ENCODE measurements at places on chromosomes 6 and 20. TPM values are rescaled to one million over a fixed set of nuclear protein-coding genes. Genes with fewer than 3 reads are reported as not detected.

- H3K36me3 ChIP-seq, result peaks cover 2% of the 10 kb centered on the region
- H3K27ac ChIP-seq, result no peak overlapping the region
- no peaks in the 10 kb centered on the region for H3K27me3 ChIP-seq
- no peaks in the 10 kb centered on the region for H3K4me1 ChIP-seq
- no peak overlapping the region for H3K4me3 ChIP-seq
- DNase-seq, result no peak
Observed at GRCh38 chr20:10476319-10476724, 41.2 kb downstream of the SLX4IP start.

GRCh38 chr6:96787846-96788580, 49.3 kb downstream of the GPR63 start:
- H3K27me3 ChIP-seq, result no peaks in the 10 kb centered on the region
- H3K27ac ChIP-seq, result no peak overlapping the region
- no peaks in the 10 kb centered on the region for H3K36me3 ChIP-seq
- DNase-seq, result no peak
- no peaks in the 10 kb centered on the region for H3K4me1 ChIP-seq
- H3K4me3 ChIP-seq, result no peak overlapping the region

DNA sequence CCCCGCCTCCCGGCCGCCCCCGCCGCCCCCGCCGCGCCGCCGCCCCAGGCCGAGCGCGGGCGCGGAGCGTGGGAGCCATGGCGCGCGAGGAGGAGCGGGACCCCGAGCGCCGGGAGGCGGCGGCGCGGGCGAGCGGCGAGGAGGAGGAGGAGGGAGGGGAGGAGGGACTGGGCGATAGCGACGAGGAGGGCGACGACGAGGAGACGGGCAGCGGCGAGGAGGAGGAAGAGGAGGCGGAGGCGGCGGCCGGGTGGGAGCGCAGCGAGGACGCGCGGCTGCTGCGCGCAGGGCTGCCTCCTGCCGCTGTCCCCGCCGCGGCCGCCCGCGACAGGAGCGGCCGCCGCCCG, at the start of gene SLC24A3:
Gene SLC24A3 (plus strand): TSS at position 174 of the 347 bp plus-strand sequence.
- peaks cover 10% of the 10 kb centered on the region for H3K27me3 ChIP-seq
- H3K36me3 ChIP-seq, result no peaks in the 10 kb centered on the region
- H3K27ac ChIP-seq, result no peak within 1 kb of the TSS
- peaks cover 14% of the 10 kb centered on the region for H3K4me1 ChIP-seq
- H3K4me3 ChIP-seq, result peak within 1 kb of the TSS; percentile 79
- DNase-seq, result peak; percentile 50

- H3K27ac ChIP-seq, result no peak overlapping the region
- no peak for DNase-seq
- H3K4me1 ChIP-seq, result peaks cover 4% of the 10 kb centered on the region
- H3K36me3 ChIP-seq, result no peaks in the 10 kb centered on the region
- no peak overlapping the region for H3K4me3 ChIP-seq
Observed at GRCh38 chr6:20696676-20697075, 162.4 kb downstream of the CDKAL1 start.

DNA sequence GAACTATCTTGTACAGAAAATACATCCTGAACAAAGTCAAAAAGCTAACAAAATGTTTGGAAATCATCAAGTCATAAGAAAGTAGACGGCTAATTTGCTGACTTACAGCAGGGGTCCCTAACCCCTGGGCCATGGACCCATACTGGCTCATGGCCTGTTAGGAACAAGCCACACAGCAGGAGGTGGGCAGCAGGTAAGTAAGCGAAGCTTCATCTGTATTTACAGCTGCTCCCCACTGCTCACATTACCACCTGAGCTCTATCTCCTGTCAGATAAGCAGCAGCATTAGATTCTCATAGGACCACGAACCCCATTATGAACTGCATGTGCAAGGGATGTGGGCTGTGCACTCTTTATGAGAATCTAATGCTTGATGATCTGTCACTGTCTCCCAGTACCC, 115.5 kb downstream of the CDK19 start:
- H3K27me3 ChIP-seq, result no peaks in the 10 kb centered on the region
- no peak overlapping the region for H3K27ac ChIP-seq
- H3K36me3 ChIP-seq, result peaks cover 9% of the 10 kb centered on the region
- H3K4me3 ChIP-seq, result no peak overlapping the region
- no peak for DNase-seq
- no peaks in the 10 kb centered on the region for H3K4me1 ChIP-seq

- no peaks in the 10 kb centered on the region for H3K27me3 ChIP-seq
- H3K4me1 ChIP-seq, result no peaks in the 10 kb centered on the region
- H3K36me3 ChIP-seq, result no peaks in the 10 kb centered on the region
- no peak for DNase-seq
- H3K27ac ChIP-seq, result no peak overlapping the region
Observed at GRCh38 chr6:98274691-98275090, 559.7 kb upstream of the POU3F2 start.

Gene TSHZ2
- total RNA-seq, result not detected

Gene TNXB
- total RNA-seq, result 5.0 TPM

Gene WFDC12
- not detected for total RNA-seq

Gene DLL1
- total RNA-seq, result 2.7 TPM

Gene COL19A1
- not detected for total RNA-seq
